ENCODE measurements at places on chromosomes 13 and 19.

GRCh38 chr13:103328899-103329298 is 262.7 kb upstream of the SLC10A2 start:
- DNase-seq, result no peak

DNA sequence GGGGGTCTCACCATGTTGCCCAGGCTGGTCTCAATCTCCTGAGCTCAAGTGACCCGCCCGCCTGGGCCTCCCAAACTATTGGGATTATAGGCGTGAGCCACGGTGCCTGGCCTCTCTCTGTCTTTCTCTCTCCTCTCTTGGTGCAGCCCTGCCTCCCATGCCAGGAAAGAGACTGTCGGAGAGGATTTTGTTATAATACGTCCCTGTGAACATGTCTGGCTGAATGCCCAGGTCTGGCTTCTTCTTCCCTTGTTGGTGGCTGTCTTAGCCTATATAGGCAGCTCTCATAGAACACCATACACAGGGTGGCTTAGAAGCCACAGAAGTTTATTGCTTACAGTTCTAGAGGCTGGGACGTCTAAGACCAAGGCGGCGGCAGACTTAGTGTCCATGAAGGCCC is 46.4 kb downstream of the PEX11G start:
- no peak for DNase-seq

DNA sequence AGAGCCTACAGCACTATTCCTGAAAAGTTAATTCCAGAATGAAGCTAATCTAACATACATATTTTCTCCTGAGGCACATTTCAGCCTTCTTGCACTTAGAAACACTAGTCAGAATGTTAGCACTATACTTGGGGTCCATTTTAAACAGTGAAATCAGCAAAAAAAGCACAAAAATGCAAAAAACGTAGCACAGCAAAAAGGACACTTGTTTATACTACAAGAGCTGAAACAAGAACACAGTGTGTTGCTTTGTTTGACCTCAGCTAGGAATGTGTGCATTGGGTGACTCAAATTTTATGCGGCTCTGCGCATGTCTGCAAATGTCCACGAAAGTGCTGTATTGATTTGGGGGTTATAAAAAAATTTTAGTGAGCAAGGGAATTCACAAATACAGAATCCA is 226.2 kb downstream of the KCNRG start:
- no peak for DNase-seq

GRCh38 chr19:53844849-53845246 is 20.7 kb upstream of the NLRP12 start:
- peak; percentile 92 for DNase-seq

DNA sequence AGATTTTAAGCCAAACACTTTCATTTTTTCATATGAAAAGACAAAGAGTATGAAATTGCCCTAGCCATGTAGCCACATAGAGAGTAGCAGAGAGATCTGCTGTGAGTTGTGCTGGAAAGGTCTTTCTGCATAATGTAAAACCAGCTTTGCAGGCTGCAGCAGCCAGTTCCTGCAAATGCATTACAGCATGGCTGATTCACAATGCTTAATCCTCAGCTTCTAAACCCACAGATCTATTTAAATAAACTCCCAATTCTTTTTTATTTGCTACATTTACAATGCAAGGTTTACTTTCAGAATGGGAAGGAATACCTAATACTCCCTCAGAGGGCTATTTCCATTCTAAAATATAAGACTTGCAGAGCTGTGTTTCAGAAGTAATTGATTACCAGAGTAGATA is 185.6 kb upstream of the STARD13 start:
- DNase-seq, result no peak

- peak; percentile 43 for DNase-seq
Measured at GRCh38 chr19:3852614-3853254, 16.1 kb downstream of the ZFR2 start.

DNA sequence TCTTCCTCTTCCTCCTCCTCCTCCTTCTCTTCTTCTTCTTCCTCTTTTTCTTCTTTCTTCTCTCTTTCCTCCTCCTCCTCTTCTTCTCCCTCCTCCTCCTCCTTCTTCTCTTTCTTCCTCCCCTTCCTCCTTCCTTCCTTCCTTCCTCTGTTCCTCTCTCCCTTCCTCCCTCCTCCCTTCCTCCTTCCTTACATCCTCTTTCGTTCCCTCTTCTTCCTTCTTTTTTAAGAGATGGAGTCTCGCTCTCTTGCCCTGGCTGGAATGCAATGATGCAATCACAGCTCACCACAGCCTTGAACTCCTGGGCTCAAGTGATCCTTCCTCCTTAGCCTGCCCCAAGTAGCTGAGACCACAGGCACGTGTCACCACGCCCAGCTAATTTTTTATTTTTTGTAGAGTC is 13.2 kb downstream of the EHD2 start:
- no peak for DNase-seq

DNA sequence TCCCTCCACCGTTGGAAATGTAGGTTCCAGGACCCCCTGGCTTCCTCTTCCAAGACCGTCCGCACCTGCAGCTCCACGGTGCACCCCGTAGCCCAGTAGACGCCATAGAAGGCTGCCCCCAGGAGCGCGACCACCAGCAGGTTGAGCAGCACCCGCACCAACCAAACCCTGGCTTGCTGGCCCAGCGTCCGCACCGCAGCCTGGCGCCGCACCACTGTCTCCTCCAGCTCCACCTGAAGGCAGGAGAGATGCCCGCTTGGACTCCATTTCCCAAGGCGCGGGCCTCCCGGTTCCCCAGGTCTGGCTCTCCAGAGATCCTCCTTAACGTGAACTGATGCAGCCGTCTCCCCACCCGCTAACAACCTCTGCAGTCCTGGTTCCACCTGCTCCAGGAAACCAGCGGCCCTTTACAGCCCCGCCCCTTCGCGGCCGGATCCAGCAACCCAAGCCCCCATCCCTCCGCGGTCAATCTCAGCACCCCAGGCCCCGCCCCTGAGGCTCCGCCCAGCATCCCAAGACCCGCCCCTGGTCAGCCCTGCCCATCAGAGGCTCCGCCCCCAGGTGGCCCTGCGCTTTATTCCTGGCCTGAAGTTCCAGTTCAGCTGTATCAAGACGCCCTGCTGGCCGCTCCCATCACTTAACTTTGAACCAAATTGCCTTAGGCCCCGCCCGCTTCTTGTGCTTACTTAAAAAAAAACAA is 5.0 kb upstream of the LENG1 start:
- peak; percentile 63 for DNase-seq

DNA sequence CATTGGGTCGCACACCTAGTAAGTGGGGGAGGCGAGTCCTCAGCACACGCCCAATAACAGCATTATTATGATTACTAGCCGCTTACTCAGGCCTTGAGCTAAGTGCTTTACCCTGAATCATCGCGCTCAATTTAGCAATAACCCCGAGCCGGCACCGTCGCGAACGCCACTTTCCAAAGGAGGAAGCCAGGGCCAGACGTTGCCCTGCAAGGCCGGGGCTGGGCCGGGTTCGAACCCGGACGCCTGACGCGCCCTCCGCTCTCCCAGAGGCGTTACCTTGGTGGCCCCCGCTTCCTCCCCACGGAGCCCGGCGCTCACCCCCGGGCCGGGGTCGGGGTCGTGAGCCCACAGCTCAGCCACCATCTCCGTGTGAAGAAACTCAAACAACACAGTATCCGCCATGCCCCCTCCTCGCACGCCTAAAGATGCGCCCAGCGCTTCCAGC is at the start of gene TRAPPC6A:
TSS of gene TRAPPC6A (minus strand) at position 421 of the 445 bp plus-strand sequence. CDS start at position 402, 19 bp downstream.
- peak; percentile 88 for DNase-seq

DNA sequence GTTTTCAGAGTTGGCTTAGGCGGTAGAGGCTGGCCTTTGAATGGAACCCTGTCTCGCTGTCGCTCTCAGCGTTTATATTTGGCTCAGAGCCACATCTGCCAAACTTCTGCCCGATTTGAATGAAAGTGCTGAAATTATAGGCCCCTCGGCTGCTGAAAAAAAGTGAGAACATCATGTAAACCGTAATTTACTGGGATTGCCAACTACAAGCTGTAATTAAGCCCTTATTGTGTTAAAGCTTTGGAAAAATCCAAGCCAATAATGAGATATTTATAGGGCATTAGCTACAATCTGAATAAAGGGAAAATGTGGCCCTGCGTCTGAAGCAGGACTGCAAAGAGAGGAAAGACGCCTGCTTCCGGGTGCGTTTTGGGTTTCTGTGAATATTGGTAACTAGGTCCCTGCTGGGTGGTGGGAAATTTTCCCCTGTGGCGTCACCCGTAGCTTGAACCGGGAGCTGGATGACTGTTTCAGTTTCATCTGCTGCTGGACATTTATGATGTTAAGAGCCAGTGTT is 9.9 kb downstream of the DNM2 start:
- DNase-seq, result no peak

GRCh38 chr13:20363603-20364002 is 131.5 kb upstream of the GJB6 start:
- DNase-seq, result no peak

DNA sequence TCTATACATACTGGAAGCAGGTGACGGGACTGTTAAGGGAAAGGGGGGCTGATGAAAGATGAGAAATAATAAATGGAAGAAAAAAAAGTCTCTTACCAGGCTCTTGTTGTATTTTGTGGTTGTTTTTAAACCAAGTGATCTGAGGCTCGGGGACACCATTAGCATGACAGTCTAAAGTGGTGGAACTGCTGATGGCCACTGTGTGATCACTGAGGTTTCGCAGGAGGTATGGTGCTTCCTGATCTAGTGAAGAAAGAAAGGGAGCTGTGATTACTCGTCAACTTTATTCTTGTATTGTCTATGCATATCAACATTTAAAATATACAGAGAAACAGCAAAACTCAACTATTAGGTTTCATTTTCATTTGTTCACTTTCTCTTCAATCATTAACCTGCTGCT is 110.1 kb downstream of the FLT1 start:
- no peak for DNase-seq

DNA sequence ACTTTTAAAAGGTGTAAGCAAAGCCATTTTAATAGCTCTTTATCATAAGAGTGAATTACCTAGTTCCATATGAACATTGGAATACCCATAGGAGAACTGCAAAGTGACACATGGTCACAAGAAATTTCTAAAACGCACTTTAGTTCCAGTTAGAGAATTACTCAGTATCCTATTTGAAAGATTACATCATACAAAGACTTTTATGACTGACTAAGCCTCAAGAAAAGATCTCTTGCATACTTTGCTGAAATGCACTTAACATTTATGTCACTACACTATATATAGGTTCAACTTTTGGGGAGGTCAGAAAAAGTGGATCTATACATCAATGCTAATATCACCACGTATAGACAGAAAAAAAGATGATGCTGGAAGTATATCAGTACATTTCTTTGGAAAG is 7.1 kb downstream of the PCDH9 start:
- DNase-seq, result peak; percentile 88

DNA sequence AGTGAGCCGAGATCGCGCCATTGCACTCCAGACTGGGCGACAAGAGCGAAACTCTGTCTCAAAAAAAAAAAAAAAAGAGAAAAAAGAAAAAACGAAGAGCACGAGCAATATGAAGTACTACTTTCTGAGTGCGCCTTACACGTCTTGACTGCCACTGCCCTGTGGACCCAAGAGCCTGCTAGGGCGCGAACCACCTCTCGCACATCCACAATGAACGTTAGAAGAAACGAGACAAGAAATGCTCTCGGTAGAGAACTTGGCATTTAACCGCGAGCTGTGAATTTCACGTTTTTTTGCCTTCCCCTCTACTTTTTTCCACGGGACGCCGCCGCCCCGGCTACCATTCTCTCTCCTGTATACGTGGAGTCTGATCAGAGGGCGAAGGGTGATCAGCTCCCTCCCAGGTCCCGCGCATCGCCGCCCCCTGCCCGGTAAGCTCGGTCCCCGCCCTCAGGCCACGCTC is 454 bp downstream of the TIMM44 start:
- DNase-seq, result peak; percentile 3

DNA sequence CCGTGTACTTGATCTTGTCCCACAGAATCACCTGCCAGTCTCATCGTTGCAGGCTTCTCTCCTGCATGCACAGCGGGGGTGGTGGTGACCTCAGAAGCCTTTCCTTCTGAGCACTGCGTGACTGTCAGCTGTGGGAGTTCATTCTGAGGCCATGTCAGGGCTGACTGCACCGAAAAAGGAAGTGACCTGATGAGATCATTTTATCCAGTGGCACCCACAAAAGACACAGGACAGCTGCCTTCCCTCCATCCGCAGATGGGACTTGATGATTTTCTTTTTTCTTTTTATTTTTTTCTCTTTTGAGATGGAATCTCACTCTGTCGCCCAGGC is 89.7 kb downstream of the RAB20 start:
- peak; percentile 97 for DNase-seq

GRCh38 chr13:59119475-59119874 is 1044.3 kb downstream of the DIAPH3 start:
- no peak for DNase-seq

DNA sequence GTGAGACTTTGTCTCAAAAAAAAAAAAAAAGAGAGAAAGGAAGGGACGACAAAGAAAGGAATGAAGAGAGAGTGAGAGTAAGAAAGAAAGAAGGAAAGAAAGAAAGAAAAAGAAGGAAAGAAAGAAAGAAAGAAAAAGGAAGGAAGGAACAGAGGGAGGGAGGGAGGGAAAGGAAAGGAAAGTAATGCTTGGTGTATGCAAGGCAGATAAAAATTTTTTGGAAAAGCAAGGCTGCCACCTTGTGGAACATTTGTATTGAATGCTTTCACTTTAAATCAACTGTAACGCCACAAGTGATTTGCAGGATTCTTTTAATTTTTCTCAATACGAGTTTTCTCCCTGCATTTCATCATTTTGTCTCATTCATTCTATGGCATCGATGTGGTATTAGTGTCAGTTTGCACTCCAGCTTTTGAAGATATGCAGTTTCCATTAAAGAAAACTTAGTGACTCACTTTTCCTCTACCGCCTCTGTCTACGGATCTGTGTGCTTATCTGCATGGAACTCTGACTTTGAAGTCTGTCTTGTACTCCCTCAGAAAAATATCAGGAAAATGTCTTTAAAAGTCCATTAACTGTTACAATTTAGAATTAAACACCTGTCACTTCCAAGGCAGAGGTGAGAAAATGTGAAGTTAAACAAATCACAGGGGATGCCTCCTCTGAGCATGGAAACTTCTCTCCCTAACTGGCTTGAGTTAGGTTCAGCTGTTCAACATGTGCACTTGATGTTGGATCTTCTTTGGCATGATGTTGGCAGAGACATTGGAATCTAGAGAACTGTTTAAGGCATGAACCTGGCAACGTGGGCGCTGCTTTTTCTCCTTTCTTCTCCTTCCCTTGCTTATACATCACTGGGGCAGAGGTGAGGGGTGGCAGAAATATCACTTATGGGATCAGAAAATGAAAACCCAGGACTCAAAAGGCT is 20.0 kb upstream of the ZDHHC20 start:
- DNase-seq, result peak; percentile 95

GRCh38 chr13:99686944-99687411 is 185.7 kb downstream of the TM9SF2 start:
- DNase-seq, result no peak

DNA sequence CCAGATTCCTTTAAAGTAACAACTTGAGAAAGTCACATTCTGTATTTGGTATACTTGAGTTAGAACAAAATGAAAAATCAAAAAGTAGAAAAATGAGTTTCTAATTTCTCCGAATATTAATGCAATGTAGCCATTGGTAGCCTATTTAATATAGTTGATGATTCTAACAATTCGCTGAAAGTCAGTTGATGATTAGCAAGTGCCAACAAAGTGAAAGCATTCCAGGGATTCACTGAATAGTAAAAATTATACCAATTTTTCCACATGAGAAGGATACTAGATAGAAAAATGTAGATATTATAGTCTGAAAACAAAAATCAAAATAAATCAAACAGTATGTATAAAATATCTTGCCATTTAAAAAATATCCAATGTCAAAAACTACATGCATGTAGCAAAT is 117.2 kb downstream of the FREM2 start:
- no peak for DNase-seq

Measured in inflammatory macrophage treated with lipopolysaccharide for 1 hour (primary cell).